ENCODE measurements at places on chromosomes 4 and X. TPM values are rescaled to one million over a fixed set of nuclear protein-coding genes. Genes with fewer than 3 reads are reported as not detected.

- no peaks in the 10 kb centered on the region for H3K4me1 ChIP-seq
- no peaks in the 10 kb centered on the region for H3K27me3 ChIP-seq
- H3K4me3 ChIP-seq, result no peak overlapping the region
- no peak overlapping the region for H3K27ac ChIP-seq
Observed at GRCh38 chr4:35500812-35501211, 743.5 kb downstream of the ARAP2 start.

DNA sequence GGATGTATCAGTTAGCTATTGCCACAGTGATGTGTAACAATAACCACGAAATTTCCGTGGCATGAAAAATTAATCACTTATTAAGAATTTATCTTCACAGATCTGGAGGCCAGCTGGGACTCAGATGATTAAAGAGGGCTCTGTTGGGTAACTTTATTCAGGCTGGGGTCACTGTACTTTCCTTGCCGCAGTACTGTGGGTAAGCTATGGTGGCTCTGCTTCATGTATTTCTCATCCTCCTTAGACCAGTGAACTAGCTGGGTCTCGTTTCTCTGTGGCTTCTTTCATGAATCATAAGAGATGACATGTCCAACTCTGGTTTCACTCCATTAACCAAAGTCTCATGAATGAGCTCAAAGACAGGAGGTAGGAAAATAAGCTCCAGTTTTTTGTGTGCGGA, 13.5 kb downstream of the TEX13B start:
- H3K27ac ChIP-seq, result no peak overlapping the region
- DNase-seq, result no peak
- H3K36me3 ChIP-seq, result no peaks in the 10 kb centered on the region
- no peaks in the 10 kb centered on the region for H3K27me3 ChIP-seq
- no peak overlapping the region for H3K4me3 ChIP-seq

DNA sequence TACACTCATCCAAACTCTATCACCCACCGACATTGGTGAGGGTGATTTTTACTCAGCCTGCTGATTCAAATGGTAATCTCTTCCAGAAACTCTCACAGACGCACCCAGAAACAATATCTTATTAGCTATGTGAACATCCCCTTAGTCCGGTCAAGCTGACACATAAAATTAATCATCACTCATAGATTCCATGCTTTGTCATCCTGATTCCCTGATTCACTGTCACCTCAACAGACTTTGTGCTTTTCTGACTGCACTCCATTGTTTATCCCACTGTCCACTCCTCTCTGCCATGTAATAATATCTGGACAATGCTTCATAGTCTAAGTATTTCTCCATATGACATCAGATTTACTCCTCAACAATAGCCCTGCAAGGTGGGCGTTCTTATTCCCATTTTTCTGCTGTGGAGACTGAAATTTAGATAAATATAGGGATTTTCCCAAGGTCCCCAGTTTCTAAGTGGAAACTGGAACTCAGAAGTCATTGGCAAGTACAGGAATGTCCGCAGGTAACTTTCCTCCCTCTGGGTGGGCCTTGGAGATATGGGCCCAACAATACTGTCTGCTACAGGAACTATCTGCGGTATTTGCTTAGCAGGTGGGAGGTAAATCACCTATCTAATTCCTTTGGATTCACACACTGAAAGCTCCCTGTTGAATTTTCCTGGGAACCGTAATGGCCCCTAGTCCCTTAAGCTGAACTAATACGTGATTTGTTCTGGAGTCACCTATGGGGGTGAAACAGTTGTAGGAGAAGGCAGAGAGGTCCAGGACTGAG, 228.6 kb upstream of the BCOR start:
- H3K27ac ChIP-seq, result no peak overlapping the region
- H3K27me3 ChIP-seq, result no peaks in the 10 kb centered on the region
- H3K4me1 ChIP-seq, result no peaks in the 10 kb centered on the region

CENPI gene
- total RNA-seq, result 0.24 TPM

DNA sequence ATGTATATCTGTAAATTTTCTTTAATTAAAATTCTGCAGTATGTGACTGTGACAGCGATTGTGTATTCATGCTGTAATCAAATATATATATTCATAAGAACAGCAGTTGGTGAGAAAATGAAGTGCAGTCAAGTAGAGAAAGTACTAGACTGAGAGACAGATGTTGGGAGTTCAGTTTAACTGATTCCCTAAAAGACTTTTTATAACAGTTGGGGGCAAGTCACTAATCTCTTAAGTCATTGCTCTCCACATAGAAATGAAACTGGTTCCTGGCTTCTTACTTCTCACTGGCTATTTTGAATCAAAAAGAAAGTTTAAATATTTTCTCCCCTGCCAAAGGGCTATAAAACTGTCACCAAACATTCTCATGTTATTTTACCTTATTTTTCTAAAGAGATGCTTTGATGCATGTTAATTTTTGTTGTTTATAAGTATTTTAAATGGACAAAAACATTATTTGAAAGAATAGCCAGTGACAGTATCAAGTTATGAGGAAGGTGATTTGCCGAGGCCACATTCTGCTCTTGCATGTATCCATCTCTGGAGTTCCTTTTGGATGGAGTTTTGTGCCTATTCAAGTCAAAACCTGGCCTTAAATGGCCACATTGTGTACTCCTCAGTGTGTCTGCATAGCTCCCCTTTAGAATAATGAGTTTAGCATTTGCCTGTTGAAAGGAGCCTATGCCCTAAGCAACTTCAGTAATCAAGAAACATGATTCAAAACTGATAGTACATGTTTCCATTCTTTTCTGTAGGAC, 30.8 kb downstream of the EXOC1 start:
- H3K4me3 ChIP-seq, result no peak overlapping the region
- H3K36me3 ChIP-seq, result peaks cover 87% of the 10 kb centered on the region
- H3K4me1 ChIP-seq, result no peaks in the 10 kb centered on the region

DNA sequence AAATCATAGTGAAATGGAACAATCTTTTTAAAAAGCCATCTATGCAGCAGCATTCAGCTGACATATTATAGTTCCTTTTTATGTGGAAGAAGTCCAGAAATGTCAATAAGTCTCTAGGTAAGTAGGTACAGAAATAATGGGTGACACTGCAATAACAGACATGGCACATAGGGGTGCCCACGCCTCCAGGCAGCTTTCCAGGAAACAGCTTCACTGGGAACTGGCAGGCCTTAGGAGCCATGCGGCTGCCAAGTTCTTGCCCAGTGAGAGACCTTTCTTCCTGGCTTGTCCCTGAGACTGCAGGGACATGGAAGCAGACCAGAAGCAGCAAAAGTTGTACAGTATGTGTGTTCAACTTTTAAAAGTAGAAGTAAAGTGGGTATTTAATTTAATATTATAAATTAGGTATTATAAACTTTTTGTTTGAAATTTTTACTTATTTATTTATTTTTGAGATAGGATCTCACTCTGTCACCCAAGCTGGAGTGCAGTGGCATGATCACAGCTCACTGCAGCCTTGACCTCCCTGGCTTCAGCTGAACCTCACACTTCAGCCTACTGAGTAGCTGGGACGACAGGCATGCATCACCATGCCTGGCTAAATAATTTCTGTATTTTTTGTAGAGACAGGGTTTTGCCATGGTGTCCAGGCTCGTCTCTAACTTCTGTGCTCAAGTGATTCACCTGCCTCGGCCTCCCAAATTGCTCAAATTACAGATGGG, 12.1 kb upstream of the ETNPPL start:
- peak; percentile 73 for DNase-seq
- H3K27ac ChIP-seq, result no peak overlapping the region
- H3K4me1 ChIP-seq, result no peaks in the 10 kb centered on the region

DNA sequence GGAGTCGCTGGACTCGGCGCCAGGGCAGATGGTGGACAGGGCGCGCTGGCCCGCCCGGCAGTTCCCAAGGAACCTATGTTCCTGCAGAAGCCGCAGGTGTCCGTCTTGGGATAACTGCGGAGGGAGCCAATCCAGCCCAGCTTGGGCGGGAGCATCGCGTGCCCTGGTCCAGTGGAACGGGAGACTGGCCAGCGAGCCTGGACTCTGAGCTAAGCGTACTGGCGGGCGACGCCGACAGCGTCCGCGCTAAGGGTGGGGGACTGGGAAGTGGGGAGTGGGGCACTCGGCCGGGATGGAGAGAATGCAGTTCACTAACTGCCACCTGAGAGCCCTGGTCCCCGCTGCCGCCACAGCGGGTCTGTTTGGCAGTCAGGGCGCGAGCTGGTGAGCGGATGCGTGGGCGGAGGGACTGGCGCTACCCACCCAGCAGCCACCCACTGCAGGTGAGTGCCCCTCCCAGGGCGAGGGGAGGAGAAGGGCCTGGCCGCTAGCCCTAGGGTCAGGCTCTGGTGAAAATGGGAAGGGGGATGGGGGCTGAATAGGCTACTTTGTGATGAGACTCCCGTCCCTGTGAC, 1.3 kb upstream of the MAMLD1 start:
- no peak overlapping the region for H3K27ac ChIP-seq
- no peaks in the 10 kb centered on the region for H3K36me3 ChIP-seq
- peak; percentile 18 for DNase-seq
- peak overlapping the region; percentile 62 for H3K4me3 ChIP-seq

GRCh38 chrX:9899640-9900111, 67.5 kb upstream of the CLDN34 start:
- no peak for DNase-seq
- H3K27me3 ChIP-seq, result no peaks in the 10 kb centered on the region
- H3K4me3 ChIP-seq, result no peak overlapping the region

CT45A1 gene
- total RNA-seq, result not detected

GRCh38 chr4:119632216-119632615, 3.6 kb upstream of the PDE5A start:
- no peak overlapping the region for H3K27ac ChIP-seq
- H3K4me1 ChIP-seq, result peaks cover 14% of the 10 kb centered on the region
- H3K4me3 ChIP-seq, result no peak overlapping the region
- H3K27me3 ChIP-seq, result no peaks in the 10 kb centered on the region

GRCh38 chr4:70706044-70706461, 15.7 kb upstream of the RUFY3 start:
- H3K36me3 ChIP-seq, result no peaks in the 10 kb centered on the region
- H3K4me1 ChIP-seq, result peaks cover 7% of the 10 kb centered on the region

DNA sequence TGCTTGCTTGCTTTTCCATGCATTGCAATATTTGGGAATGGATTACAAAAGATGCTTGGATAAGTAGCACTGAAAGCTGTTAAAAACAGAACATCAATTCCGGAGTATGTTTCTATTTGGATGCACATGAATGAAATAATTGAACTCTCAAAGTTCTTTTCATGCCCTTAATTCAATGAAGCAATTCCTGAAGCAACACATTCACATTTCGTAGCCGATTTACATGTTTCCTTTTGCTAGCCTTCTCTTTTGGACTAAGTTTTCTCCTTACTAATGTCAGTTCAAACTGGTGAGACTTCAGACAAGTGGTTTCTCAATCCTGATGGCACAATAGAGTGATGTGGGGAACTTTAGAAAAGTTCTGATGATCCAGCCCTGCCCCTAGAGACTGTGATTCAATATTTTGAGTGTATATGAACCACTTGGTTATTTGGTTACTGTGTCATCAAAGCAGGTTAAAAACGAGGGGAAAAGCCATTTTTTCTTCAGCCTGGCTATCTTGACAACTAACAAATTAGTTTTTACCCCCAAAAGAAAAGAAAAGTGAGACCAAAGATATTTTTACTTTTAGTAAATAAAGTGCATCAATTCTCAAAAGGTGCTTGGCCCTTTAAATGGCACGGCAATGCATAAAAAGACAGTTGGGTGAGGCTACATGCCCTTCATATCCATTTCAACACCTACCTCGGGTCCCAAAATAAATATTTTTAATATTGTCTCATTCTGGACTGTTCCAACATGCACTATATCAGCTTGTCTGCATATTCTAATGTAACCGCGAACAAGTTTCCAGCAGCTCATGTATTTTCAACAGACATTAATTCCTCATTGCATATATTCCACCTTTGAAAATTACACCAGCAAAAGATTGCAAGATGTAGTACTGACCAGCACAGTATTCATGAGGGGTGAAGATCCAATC, 90.1 kb upstream of the RPL34 start:
- H3K27ac ChIP-seq, result no peak overlapping the region
- no peaks in the 10 kb centered on the region for H3K27me3 ChIP-seq
- no peak for DNase-seq

DNA sequence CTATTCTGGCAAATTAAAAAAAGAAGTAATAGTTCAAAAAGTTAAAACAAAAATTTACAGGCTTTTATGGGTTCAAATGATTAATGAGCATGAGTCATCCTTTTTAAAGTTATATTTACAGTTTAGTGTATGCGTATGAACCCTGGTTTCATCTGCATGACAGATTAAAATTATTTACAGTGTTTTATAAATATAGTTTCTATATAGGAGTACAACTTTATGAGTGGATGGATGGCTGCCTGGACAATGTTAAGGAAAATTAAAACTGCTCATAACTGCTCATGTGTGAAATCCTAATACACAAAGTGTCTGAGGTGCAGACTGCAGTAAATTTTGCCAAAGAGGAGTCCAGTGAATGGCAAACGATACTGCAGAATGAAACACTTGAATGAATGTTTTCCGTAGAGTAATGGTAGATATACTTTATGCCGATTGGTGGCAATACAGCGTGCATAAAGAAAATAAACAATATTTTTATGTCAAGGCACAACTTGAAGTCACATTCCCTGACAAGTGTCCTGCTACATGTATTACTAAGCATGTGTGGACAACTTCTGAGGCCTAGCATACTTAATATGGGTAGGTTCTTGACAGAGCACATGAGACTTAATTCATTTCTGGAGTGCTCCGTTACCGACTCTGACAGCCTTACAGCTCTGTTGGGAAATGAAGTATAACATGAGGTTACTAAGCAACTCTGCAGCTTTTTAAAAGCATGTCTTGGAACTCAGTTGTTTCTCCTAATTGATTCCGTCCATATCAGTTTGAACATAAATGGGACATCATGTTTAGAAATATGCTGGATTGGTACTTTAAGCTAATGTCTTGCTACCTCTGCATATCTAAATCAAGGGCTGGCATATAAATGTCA, 985.6 kb upstream of the PCDH7 start:
- H3K36me3 ChIP-seq, result no peaks in the 10 kb centered on the region
- no peaks in the 10 kb centered on the region for H3K27me3 ChIP-seq
- no peak for DNase-seq
- no peaks in the 10 kb centered on the region for H3K4me1 ChIP-seq

DNA sequence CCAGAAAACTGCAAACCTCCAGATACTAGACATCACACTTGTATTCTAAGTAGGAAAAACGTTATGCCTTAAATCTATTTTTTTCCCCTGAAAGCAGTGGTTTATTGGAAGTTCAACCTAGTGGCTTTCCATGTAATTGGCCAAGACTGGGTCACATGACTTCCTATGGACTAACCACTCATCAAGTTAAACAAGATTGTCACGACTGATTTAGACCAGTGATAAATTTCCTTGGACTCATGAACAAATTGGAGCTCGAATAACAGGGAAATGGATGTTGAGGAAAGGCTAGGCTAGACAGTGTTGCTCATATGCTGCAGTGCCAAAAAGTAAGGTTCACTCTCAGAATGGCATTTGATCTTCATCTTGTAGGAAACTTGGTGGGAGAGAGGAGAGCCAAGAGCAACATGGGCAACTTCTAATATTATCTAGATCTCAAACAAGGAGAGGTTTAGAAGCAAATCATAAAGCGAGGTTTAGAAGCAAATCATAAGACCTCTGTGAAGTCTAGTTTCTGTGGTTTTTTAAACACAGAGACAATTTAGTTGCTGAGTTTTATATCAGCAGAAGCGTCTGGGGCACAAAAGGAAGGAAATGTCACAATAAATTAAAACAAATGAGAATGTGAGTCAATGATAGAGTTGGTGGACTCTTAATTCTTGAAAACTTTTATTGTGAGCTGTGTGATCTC, 165.6 kb upstream of the BOD1L1 start:
- DNase-seq, result no peak
- no peak overlapping the region for H3K27ac ChIP-seq
- no peak overlapping the region for H3K4me3 ChIP-seq
- H3K27me3 ChIP-seq, result no peaks in the 10 kb centered on the region

MAGEA8 gene
- total RNA-seq, result not detected

GRCh38 chrX:130321550-130321949, 18.2 kb upstream of the SLC25A14 start:
- no peaks in the 10 kb centered on the region for H3K4me1 ChIP-seq
- H3K36me3 ChIP-seq, result no peaks in the 10 kb centered on the region
- DNase-seq, result no peak
- H3K27ac ChIP-seq, result no peak overlapping the region
- no peak overlapping the region for H3K4me3 ChIP-seq

ASMT gene
- not detected for total RNA-seq

TMSB15A gene
- not detected for total RNA-seq
